T-helper 2 cell treated with Interferon-gamma antibody and Interleukin-4, amounts not matched to agents 5 μg/mL and 100 μg/mL, for 36 hours (primary cell): ENCODE measurements at places on chromosomes 7 and 10.

- H3K4me1 ChIP-seq, result peaks cover 8% of the 10 kb centered on the region
- no peak for DNase-seq
- H3K36me3 ChIP-seq, result peaks cover 3% of the 10 kb centered on the region
- H3K27me3 ChIP-seq, result peaks cover 46% of the 10 kb centered on the region
- no peak overlapping the region for H3K27ac ChIP-seq
Observed at GRCh38 chr7:107043491-107043890, 1.0 kb upstream of the PRKAR2B start.

- H3K4me1 ChIP-seq, result peaks cover 21% of the 10 kb centered on the region
- peak overlapping the region; percentile 87 for H3K4me3 ChIP-seq
- H3K36me3 ChIP-seq, result no peaks in the 10 kb centered on the region
- peak overlapping the region; percentile 92 for H3K27ac ChIP-seq
Observed at GRCh38 chr10:45580371-45581215, 92.0 kb downstream of the ZFAND4 start.

DNA sequence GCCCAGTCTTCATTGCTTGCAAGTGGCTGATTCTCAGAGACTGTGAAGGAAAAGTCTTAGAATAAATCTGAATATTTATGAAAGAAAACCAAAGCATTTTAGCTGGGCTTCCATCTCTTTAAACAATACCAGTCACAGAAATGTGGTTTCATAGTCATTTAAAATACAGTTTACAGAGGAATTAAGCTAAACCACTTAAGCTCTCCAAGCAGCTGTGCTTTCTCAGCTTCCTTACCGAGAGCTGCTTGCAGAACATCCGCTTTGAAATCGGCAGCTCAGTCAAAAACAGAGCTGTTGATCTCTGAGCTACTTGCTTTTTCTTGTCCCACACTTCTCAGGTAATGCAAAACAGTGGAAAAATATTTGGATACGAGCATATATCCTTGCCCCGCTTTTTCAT lies 134.5 kb downstream of the DYNC1I1 start:
- no peaks in the 10 kb centered on the region for H3K4me1 ChIP-seq
- no peaks in the 10 kb centered on the region for H3K36me3 ChIP-seq
- no peak overlapping the region for H3K4me3 ChIP-seq
- H3K27ac ChIP-seq, result no peak overlapping the region

DNA sequence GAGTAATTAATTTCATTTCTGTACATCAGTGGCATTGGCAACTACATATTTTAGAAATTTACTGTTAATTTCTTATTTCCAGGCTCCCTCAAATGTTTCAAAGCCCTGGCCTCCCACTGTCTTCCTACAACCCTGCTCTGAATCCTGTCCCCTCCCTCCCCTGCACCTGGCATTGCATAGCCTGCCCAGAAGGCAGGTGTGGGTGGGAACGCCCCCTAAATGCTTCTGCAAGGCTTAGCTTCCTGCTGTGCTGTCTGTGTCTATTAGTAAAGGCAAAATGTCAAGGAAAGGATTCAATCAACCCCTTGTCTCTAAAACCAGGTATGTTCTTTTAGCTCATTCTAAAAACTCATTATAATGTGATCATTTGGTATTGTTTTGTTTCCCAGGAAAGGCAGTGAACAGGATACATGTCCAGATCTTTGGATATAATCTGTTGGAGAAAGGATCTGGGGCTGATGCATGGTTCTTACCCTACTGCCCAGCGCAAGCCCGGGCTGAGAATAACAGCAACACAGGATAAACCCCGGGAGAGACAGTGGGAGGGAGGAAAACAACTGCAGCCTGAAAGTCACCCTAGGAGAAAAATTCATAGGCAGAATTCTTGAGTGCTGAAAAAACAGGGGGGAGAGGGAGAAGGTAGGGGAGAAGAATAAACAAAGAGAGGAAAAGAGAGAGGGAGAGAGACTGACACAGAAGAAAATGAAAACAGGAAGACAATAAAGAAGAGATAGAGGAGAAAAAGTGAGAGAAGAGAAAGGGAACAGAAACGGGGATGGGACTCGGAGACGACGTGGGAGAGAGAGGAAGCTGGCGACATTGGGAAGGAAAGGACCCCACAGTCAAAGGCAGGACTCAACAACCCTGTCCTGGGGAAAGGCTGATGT lies 589 bp downstream of the ZNF488 start:
- H3K4me3 ChIP-seq, result peak overlapping the region; percentile 86
- DNase-seq, result no peak

- peaks cover 3% of the 10 kb centered on the region for H3K27me3 ChIP-seq
- no peak for DNase-seq
- H3K4me1 ChIP-seq, result no peaks in the 10 kb centered on the region
- no peaks in the 10 kb centered on the region for H3K36me3 ChIP-seq
Observed at GRCh38 chr7:131164025-131164925, 163.4 kb upstream of the MKLN1 start.

DNA sequence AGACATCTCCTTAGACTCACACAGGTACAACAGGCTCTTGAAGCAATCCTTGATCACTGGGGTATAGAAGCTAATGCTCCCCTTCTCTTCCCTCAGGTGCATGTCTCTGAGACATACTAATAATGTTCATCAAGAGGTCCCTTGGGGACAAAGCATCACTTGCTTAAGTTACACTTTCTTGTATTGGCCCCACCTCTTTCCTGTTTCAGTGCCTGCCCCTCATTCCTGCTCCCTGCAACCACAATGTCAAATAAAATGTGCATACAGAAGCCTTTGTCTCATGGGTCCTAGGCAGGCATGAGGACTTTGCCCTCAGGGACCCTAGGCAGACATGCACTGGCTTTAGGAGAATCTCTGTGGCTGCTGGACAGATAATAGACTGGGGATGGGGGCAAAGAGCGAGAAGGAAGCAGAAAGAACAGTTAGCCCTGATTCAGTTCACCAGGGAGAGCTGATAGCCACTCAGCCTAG lies 175.0 kb upstream of the NPY start:
- no peak overlapping the region for H3K4me3 ChIP-seq
- H3K4me1 ChIP-seq, result no peaks in the 10 kb centered on the region
- H3K36me3 ChIP-seq, result no peaks in the 10 kb centered on the region
- no peak overlapping the region for H3K27ac ChIP-seq
- no peaks in the 10 kb centered on the region for H3K27me3 ChIP-seq

- H3K36me3 ChIP-seq, result no peaks in the 10 kb centered on the region
- peaks cover 2% of the 10 kb centered on the region for H3K27me3 ChIP-seq
- H3K4me1 ChIP-seq, result no peaks in the 10 kb centered on the region
- no peak overlapping the region for H3K27ac ChIP-seq
- DNase-seq, result no peak
Observed at GRCh38 chr7:78169992-78170391, 371.4 kb downstream of the PHTF2 start.

DNA sequence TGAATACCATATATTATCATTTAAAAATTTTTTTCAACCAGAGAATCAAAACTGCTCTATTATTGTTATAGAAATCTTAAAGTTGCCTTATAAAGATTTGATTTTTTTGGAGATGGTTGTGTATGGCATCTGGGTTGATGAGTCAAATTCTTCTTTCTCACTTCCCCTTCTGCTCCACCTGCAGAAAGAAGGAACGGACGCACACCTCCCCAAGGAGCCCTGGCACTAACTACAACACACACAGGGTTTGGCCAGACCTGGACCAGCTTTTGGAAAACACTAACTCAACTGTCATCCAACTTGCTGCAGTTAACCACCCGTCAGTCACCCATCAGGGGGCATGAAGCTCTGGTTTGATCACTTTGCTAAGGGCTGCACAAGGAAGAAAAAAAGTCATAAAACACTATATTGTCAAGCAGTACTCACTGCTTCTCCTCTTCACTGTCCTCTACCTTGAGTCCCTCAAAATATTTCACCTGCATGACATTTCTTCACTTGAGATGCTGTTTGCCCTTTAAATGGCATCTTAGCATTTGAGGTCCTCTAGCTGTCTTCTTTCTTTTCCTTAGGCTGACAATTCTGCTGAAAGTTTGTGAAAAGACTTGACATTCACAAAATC lies 266.7 kb upstream of the PHF14 start:
- no peaks in the 10 kb centered on the region for H3K27me3 ChIP-seq
- no peak overlapping the region for H3K4me3 ChIP-seq
- no peak for DNase-seq

DNA sequence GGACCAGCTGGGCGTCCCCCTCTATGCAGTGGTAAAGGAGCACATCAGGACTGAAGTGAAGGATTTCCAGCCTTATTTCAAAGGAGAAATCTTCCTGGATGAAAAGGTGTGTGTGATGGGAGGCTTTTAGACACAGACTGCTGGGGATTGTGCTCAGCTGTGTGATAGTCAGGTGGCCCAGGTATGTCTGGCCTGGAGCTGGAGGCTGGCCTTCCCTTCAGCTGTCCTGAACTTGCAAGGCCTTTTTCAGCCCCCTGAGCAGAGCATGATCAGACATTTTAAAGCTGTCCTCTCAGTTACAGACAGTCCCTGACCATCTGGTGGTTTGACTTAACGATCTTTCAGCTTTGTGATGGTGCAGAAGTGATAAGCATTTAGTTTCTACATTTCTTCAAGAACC lies 17.6 kb downstream of the PRXL2A start:
- no peak overlapping the region for H3K4me3 ChIP-seq
- peaks cover 9% of the 10 kb centered on the region for H3K36me3 ChIP-seq
- H3K27ac ChIP-seq, result no peak overlapping the region

DNA sequence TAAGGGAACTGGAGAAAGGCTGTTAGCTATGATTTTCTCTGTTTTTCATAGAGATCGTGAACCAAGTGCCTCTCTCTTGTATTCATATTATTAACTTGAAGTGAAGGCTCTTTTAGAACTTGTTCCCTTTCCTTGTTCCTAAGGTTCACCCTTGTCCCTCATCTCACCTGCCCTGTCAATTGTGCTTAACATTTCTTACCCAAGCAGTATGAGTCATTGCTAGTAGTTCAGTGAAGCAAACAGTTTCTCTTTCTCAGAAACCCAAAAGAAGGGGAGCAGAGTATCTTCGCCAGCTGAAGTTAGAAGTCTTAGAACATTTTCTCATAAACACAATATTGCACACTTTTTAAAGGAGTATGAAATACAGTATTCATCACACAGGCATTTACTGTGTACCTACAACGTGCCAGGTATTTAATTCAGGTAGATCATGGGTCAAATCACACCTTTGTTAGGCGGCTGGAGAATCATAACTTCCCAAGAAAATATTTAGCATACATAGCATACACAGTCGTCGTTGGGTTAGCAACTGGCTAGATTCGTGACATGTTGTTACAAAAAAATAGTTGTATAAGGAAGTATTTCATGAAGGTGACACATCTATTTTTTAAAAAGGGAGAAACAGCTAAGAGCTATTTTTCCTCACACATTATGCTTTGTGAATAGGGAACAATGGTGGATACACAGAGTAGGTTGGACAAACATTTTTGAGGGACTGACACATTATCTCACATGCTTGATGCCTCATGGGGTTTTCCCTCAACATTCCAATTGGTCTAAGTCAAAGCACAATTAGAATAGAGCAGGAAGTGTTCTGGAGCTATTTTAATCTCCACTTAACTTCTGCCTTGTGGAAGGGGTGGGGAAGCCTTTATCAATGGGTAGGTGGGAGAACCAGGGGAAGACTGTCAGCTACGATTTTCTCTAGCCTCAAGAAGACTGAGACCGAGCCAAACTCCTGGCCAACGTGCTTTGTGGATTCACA lies 13.2 kb downstream of the HDAC9 start:
- no peaks in the 10 kb centered on the region for H3K36me3 ChIP-seq
- H3K27me3 ChIP-seq, result no peaks in the 10 kb centered on the region
- peak overlapping the region; percentile 2 for H3K4me3 ChIP-seq
- H3K4me1 ChIP-seq, result peaks cover 4% of the 10 kb centered on the region
- peak overlapping the region; percentile 22 for H3K27ac ChIP-seq

GRCh38 chr10:114638821-114639625 lies 19.1 kb downstream of the ABLIM1 start:
- no peaks in the 10 kb centered on the region for H3K36me3 ChIP-seq
- H3K27me3 ChIP-seq, result peaks cover 12% of the 10 kb centered on the region
- H3K4me1 ChIP-seq, result peaks cover 3% of the 10 kb centered on the region
- DNase-seq, result no peak
- H3K27ac ChIP-seq, result no peak overlapping the region
- no peak overlapping the region for H3K4me3 ChIP-seq

- no peak overlapping the region for H3K4me3 ChIP-seq
- H3K4me1 ChIP-seq, result no peaks in the 10 kb centered on the region
- no peak overlapping the region for H3K27ac ChIP-seq
- no peaks in the 10 kb centered on the region for H3K27me3 ChIP-seq
- DNase-seq, result no peak
Observed at GRCh38 chr10:63603709-63604445, 82.7 kb downstream of the REEP3 start.

GRCh38 chr7:132322970-132323369 lies 253.3 kb downstream of the PLXNA4 start:
- H3K4me3 ChIP-seq, result no peak overlapping the region
- H3K4me1 ChIP-seq, result peaks cover 18% of the 10 kb centered on the region
- peaks cover 38% of the 10 kb centered on the region for H3K27me3 ChIP-seq
- H3K27ac ChIP-seq, result no peak overlapping the region
- no peaks in the 10 kb centered on the region for H3K36me3 ChIP-seq

DNA sequence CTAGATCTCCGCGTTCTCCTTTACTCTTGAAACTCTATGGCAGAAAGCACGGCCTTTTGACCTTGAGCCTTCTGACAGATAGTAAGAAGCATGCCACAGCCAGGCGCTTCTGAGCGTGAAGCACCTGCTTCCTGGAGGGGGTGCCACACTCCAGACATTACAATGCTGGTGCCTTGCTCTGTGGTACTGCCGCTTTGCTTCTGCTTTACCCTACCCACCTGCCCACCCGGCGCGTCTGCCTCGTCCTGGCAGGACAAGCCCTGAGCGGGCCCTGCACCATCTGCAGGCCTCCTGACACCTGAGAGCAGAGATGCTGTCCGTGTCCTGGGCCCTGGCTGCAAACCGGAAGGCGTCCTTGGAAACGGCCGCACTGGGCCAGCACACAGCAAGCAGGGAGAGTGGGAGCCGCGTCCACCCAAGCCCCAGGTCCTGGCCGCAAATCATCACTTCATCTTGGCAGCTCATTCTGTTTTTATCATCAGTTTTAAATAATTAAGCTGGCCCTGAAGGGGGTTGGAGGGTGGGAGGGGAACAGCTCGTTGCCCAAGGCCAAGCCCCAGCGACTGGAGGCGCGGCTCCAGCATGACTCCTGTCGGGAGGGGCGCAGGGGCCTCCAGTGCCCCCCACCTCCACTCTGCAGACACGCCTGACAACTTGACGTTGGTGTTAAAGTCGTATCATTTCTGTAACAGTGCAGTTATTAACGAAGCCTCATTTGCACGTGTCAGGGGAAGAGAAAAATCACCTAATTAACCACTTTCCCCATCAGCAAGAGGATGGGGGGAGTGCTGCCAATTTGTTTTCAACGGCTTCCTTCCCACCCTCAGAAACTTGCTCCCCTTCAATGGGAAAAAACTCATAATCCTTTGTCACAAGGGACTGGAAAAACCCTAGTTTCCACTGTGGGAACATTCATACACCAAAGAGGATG lies 132.2 kb downstream of the MAD1L1 start:
- H3K4me3 ChIP-seq, result no peak overlapping the region
- H3K27me3 ChIP-seq, result no peaks in the 10 kb centered on the region
- H3K4me1 ChIP-seq, result peaks cover 26% of the 10 kb centered on the region
- peaks cover 6% of the 10 kb centered on the region for H3K36me3 ChIP-seq

GRCh38 chr10:3754727-3755439 lies 30.1 kb downstream of the KLF6 start:
- H3K27me3 ChIP-seq, result no peaks in the 10 kb centered on the region
- peaks cover 49% of the 10 kb centered on the region for H3K4me1 ChIP-seq
- H3K27ac ChIP-seq, result no peak overlapping the region
- no peaks in the 10 kb centered on the region for H3K36me3 ChIP-seq

GRCh38 chr10:21260066-21260465 lies 265.4 kb downstream of the SKIDA1 start:
- no peak overlapping the region for H3K4me3 ChIP-seq
- H3K27me3 ChIP-seq, result no peaks in the 10 kb centered on the region
- DNase-seq, result no peak
- no peaks in the 10 kb centered on the region for H3K4me1 ChIP-seq
- H3K36me3 ChIP-seq, result no peaks in the 10 kb centered on the region
- H3K27ac ChIP-seq, result no peak overlapping the region

- H3K4me1 ChIP-seq, result peaks cover 2% of the 10 kb centered on the region
- DNase-seq, result no peak
- no peak overlapping the region for H3K27ac ChIP-seq
Observed at GRCh38 chr7:11175371-11175770, 201.7 kb downstream of the PHF14 start.
